ENCODE measurements at places on chromosomes 4 and X.

DNA sequence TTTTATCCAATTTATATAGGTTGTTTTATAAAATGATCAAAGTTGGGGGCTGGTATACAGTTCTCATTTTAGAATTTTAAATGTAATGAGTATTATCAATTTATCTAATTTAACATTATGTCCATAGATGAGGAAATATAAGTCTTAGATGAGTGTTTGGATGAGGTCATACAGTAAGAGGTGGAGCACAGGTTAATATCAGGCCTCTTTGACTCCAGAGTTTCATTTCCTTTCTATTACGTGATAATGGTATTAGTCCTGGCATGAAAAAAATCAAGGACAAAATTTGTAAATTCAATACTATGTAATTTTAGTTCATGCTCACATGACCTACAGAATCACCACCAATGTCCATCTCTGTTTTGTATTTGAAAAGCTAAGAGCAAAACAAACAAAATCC, 269.8 kb downstream of the FSTL5 start:
- DNase-seq: no peak

GRCh38 chr4:93157986-93158385, 670.6 kb upstream of the ATOH1 start:
- DNase-seq: no peak

- no peak for DNase-seq
Measured at GRCh38 chrX:82451725-82452124, 1056.4 kb upstream of the POU3F4 start.

GRCh38 chrX:18650662-18651061, 21.2 kb downstream of the RS1 start:
- no peak for DNase-seq
